PC-9 (cell line): ENCODE measurements at places on chromosomes 5 and 9. TPM values are rescaled to one million over a fixed set of nuclear protein-coding genes. Genes with fewer than 3 reads are reported as not detected.

DNA sequence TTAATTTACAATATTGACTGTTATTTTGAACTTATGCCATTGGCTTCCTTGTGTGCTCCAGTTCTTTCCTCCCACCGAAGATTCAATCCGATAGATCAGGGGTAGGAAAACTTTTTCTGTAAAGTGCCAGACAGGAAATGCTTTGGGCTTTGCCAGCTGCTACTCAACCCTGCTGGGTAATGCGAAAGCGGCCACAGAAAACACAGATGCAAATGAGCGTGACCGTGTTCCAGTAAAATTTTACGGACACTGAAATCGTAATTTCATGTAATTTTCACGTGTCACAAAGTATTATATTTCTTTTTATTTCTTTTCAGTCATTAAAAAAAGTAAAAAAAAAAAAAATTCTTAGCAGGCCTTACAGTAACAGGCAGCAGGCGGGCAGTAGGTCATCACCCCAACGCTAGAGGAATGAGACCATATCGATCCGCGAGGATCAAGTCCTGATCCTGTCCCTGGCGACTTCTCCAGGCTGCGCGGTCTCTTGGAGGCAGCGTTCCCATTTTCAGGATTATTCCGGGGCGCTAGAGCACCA is 599 bp downstream of the NMRK1 start:
- no peaks in the 10 kb centered on the region for H3K36me3 ChIP-seq
- H3K4me1 ChIP-seq: peaks cover 31% of the 10 kb centered on the region
- no peaks in the 10 kb centered on the region for H3K27me3 ChIP-seq
- peak overlapping the region; percentile 81 for H3K27ac ChIP-seq
- H3K4me3 ChIP-seq: peak overlapping the region; percentile 67

GRCh38 chr5:96703384-96703920 is 41.3 kb downstream of the CAST start:
- H3K27ac ChIP-seq: peak overlapping the region; percentile 92
- DNase-seq: no peak
- H3K36me3 ChIP-seq: no peaks in the 10 kb centered on the region
- peak overlapping the region; percentile 63 for H3K4me3 ChIP-seq
- H3K27me3 ChIP-seq: no peaks in the 10 kb centered on the region

DNA sequence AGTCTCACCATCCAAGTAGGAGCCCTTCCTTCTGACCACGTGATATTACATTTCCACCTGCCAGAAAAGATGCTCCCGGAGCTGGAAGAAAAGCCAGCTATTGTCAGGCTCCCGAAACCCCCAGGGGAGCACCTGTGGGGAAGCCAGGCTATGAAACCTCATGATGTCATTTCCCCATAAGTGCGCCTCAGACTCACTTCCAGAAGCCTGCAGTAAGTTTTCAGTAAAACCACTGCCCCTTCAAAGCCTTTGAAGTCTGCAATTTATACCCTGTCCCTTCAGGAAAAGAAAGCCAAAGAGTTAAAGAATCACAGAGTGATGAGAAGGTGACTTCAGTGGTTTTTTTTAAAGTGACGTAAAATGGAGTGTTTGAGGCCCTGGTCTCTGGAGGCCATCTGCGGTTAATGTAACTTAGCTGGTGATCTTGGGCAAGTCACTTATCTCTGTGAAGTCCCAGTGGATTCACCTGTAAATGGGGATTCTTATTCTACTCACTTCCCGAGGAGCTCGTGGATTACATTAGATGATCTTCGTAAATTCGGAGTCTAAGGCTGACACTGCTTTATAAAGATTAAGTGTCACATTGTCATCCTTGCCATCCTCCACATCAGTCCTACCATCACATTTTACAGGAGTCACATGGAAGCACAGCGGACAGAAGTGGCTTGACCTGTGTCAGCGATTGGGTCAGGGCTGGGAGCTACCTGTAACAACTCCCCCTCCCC is 2.6 kb upstream of the SEMA6A start:
- DNase-seq: no peak
- peaks cover 19% of the 10 kb centered on the region for H3K27me3 ChIP-seq
- no peaks in the 10 kb centered on the region for H3K36me3 ChIP-seq

DNA sequence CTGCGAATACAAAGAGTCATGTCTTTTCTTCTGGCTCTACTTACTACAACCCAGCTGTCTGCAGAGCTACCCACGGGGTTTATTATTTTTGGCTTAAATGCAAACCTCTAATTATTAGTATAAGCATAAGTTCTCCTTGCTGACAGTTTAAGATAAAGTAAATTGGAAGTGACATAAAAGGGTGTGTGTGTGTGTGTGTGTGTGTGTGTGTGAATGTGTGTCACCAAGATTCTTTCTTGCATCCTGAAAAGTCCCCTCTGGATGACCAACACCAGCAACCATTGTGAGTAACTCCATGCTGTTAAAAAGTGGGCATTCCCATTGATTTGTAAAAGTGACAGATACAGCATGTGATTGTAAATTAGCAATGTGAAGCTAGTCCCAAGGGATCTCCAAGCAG is 803.8 kb upstream of the ZNF608 start:
- H3K27ac ChIP-seq: no peak overlapping the region
- H3K4me3 ChIP-seq: no peak overlapping the region
- H3K36me3 ChIP-seq: no peaks in the 10 kb centered on the region

- H3K4me3 ChIP-seq: no peak overlapping the region
- no peak for DNase-seq
- peaks cover 30% of the 10 kb centered on the region for H3K4me1 ChIP-seq
- H3K27ac ChIP-seq: peak overlapping the region; percentile 30
- peaks cover 13% of the 10 kb centered on the region for H3K36me3 ChIP-seq
These were observed 72.2 kb downstream of the AOPEP start for GRCh38 chr9:94798708-94799107.

DNA sequence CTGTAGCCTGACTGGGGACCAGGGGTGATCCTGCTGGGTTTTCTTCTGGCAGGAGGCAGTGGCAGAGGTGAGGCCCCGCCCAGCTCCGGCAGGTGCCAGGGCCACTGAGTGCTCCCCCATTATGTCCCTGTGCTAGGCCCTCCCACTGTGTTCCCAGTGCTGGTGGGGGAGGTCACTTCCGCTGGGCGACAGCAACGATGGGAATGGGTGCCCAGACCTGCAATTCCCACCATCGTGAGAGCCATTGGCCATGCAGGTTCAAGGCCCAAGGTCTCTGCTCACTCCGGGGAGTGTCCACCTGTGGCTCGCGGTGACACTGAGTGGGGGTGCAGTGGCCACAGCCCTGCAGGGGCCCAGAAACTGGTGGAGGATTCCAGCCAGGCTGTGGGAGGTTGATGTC is 98.6 kb downstream of the RXRA start:
- H3K27ac ChIP-seq: no peak overlapping the region
- no peaks in the 10 kb centered on the region for H3K27me3 ChIP-seq
- no peaks in the 10 kb centered on the region for H3K36me3 ChIP-seq
- no peak overlapping the region for H3K4me3 ChIP-seq

DNA sequence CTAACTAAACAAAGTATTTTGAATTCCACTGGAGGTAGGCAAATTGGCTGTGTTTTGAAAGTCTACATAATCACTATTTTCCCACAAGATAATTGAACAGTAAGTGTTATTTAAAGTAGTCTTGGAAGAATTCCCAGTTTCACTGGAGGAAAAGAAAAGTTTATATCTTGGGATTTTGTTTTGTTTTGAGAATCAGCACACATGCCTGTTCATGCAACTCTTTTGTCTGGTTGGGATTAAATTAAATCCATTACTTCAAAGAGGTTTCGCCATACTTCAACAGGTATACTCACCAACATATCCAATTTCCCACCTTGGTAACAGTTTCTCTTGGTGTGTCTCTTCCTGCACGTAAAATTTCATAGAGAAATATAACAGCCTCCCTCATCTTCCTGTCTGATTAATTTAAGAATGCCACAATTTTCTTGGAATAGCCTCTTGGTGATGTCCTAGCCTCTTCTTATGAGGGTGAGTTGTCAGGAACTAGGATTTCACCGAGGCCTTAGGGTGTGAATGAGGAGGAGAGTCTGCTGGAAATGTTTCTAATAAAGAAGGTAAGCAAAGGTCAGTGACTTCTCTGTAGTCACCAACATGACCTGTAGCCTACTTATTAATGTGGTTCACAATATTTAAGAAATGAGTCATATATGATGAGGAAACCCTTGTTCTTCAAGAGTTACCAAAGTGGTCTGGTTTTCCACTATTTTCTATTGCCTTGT is 48.1 kb downstream of the ITGA2 start:
- H3K4me3 ChIP-seq: peak overlapping the region; percentile 7; the same call in 1 of the 2 replicates
- peak overlapping the region; percentile 94 for H3K27ac ChIP-seq
- H3K4me1 ChIP-seq: peaks cover 66% of the 10 kb centered on the region
- peaks cover 7% of the 10 kb centered on the region for H3K36me3 ChIP-seq
- DNase-seq: peak; percentile 98
- H3K27me3 ChIP-seq: no peaks in the 10 kb centered on the region

GRCh38 chr9:136511144-136511669 is 28.4 kb upstream of the SEC16A start:
- no peak overlapping the region for H3K4me3 ChIP-seq
- no peaks in the 10 kb centered on the region for H3K36me3 ChIP-seq
- no peak for DNase-seq
- no peaks in the 10 kb centered on the region for H3K4me1 ChIP-seq

FRMD3 gene
- 1.4 and 1.9 TPM in 2 replicates for total RNA-seq

GRCh38 chr9:136013524-136014034 is 52.4 kb upstream of the UBAC1 start:
- no peak for DNase-seq
- H3K4me1 ChIP-seq: no peaks in the 10 kb centered on the region
- H3K4me3 ChIP-seq: no peak overlapping the region
- H3K27me3 ChIP-seq: no peaks in the 10 kb centered on the region
- H3K36me3 ChIP-seq: no peaks in the 10 kb centered on the region

- H3K36me3 ChIP-seq: no peaks in the 10 kb centered on the region
- no peaks in the 10 kb centered on the region for H3K4me1 ChIP-seq
These were observed 67.4 kb upstream of the ADAMTS19 start for GRCh38 chr5:129392681-129393080.

GRCh38 chr9:22214021-22214420 is 204.9 kb upstream of the CDKN2B start:
- H3K36me3 ChIP-seq: no peaks in the 10 kb centered on the region
- no peak overlapping the region for H3K4me3 ChIP-seq
- no peak for DNase-seq
- H3K27ac ChIP-seq: no peak overlapping the region
- H3K27me3 ChIP-seq: no peaks in the 10 kb centered on the region

DNA sequence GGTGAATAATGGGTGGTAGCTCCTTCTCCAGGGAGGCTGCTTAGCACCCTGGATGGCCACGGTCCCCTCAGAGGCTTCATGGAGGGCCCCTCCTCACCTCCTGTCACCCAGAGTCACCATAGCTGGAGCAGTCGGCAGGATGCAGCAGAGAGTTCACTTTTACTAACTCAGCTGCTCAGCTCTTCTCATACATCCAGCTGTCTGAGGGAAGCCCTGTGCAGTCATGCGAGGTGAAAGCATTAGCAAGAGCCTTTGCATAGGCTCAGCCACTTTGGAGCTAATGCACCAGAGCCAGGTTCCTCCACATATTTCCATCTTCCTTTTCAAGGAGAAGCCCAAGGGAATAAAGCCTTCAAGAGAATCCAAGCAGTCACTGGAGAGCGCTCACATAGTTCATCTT is 499.2 kb downstream of the BNC2 start:
- peaks cover 37% of the 10 kb centered on the region for H3K4me1 ChIP-seq
- no peak for DNase-seq
- H3K36me3 ChIP-seq: no peaks in the 10 kb centered on the region
- no peak overlapping the region for H3K27ac ChIP-seq
- H3K27me3 ChIP-seq: no peaks in the 10 kb centered on the region

DNA sequence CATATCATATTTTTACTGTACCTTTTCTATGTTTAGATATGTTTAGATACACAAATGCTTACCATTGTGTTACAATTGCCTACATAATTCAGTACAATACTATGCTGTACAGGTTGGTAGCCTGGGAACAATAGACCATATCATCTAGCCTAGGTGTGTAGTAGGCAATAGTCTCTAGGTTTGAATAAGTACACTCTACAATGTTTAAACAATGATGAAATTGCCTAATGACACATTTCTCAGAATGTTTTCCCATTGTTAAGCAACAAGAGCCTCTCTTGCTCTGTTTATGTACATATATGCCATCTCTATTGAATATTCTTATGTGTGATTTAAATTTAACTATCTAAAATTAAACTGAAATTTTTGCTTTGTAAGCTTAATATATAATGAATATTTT is 209.6 kb upstream of the ST8SIA4 start:
- no peak overlapping the region for H3K27ac ChIP-seq
- no peaks in the 10 kb centered on the region for H3K27me3 ChIP-seq
- DNase-seq: no peak
- no peaks in the 10 kb centered on the region for H3K4me1 ChIP-seq
- no peak overlapping the region for H3K4me3 ChIP-seq

- no peak overlapping the region for H3K27ac ChIP-seq
- no peak for DNase-seq
- H3K4me3 ChIP-seq: no peak overlapping the region
- no peaks in the 10 kb centered on the region for H3K36me3 ChIP-seq
- H3K27me3 ChIP-seq: no peaks in the 10 kb centered on the region
- no peaks in the 10 kb centered on the region for H3K4me1 ChIP-seq
These were observed 402.7 kb downstream of the SPOCK1 start for GRCh38 chr5:137096149-137097103.

DNA sequence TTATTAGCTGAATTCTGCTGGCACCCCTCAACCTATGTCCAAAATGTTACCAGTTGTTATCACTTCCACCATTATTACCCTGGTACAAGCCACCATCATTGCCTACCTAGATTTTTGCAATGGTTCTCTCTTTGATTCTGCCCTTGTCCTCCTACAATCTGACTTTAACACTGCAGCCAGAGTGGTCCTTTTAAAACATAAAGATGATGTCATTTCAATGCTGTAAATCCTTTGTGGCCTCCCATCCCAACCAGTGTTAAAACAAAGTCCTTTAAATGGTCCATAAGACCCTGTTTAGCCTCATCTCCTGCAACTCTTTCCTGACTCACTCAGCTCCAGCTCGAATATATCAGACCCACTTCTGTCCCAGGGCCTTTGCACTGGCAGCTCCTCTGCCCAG is 54.9 kb upstream of the FSTL4 start:
- H3K27me3 ChIP-seq: no peaks in the 10 kb centered on the region
- no peaks in the 10 kb centered on the region for H3K36me3 ChIP-seq
- H3K4me3 ChIP-seq: no peak overlapping the region
- no peak for DNase-seq

GRCh38 chr5:68332080-68332451 is 116.5 kb downstream of the PIK3R1 start:
- no peak overlapping the region for H3K27ac ChIP-seq
- H3K27me3 ChIP-seq: no peaks in the 10 kb centered on the region
- peaks cover 30% of the 10 kb centered on the region for H3K4me1 ChIP-seq
- no peak overlapping the region for H3K4me3 ChIP-seq
- H3K36me3 ChIP-seq: no peaks in the 10 kb centered on the region

- H3K4me1 ChIP-seq: no peaks in the 10 kb centered on the region
- H3K36me3 ChIP-seq: no peaks in the 10 kb centered on the region
- no peak for DNase-seq
- H3K4me3 ChIP-seq: no peak overlapping the region
These were observed 89.9 kb upstream of the PTCH1 start for GRCh38 chr9:95606489-95607350.

TAF11L5 gene
- total RNA-seq: not detected in 2 replicates

GFI1B gene
- total RNA-seq: not detected in 2 replicates

GRCh38 chr5:125207856-125208255 is 461.4 kb upstream of the ZNF608 start:
- no peak for DNase-seq
- no peaks in the 10 kb centered on the region for H3K27me3 ChIP-seq
- H3K36me3 ChIP-seq: no peaks in the 10 kb centered on the region
- H3K4me1 ChIP-seq: no peaks in the 10 kb centered on the region
- no peak overlapping the region for H3K27ac ChIP-seq
